ENCODE measurements at places on chromosomes 1 and 21.
A peak's percentile ranks its signal among the peaks of the same experiment; 100 is the strongest.

- no peak for DNase-seq
Measured at GRCh38 chr1:61273861-61274260, 191.5 kb downstream of the NFIA start.

DNA sequence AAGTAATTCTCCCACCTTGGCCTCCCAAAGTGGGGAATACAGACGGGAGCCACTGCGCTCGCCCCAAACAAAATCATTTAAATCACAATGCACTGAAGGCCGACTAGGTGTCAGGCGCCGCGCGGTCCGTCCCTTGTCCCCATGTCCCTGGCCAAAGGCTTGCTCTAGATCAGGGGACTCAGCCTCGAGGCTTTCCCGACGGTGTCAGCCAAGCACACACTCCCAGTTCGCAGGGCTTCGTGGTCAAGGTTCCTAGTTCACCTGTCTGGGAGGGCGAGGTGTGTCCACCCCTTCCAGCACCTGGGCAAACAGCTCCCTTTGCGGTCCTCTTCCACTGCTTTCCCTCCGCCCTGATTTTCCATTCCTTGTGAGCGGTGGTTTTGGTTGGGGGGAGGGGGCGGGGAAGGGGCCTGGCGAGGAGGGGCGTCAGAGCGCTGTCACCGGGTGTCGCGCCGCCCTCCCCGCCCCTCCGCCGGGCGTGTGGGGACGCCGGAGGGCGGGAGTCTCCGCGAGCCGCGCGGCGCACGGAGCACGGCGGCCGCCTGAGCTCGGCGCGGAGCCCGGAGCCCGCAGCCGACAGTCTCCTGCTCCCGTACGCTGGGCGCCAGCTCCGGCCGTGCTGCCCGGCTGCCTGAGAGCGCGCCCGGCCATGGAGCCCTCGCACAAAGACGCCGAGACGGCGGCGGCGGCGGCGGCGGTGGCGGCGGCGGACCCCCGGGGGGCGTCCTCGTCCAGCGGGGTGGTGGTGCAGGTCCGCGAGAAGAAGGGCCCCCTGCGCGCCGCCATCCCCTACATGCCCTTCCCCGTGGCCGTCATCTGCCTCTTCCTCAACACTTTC, at the start of gene STUM:
Gene STUM, plus strand, starts transcription at position 509 of the 838 bp plus-strand sequence. Its CDS starts 141 bp downstream, at position 650.
- DNase-seq, result no peak

DNA sequence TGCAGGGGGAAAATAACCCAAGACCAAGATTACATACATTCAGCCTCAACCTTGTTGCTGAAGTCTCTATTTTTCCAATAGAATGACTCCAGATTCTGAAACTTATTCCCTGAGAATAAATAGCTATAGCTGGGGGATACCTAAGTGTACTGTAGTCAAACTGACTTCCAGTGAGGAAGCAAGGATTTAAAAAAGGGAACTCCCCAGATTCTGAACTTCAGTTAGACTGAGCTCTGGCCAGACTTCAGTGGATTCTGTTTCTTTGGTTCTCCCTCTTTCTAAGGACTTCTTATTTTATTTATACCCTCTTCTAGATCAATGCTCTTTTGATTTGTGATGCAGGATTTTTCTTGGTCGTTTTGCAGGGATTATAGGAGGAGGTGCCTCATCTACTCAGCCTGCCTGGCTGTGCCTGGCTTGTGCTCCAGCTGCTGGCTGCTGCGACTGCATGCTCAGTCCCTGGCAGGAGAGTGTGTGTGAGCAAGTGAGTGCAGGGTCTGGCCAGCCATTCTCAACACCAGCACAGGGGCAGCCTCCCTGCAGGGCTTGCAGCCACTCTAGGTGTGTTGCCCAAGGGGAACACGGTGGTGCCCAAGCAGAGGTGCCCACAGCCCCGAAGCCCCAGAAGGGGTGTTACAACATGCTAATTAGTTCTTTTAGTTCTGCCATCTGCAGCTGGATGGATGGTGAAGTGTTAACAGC, 43.0 kb downstream of the SPATA17 start:
- no peak for DNase-seq

GRCh38 chr1:247334378-247335133, 2.9 kb upstream of the ZNF496 start:
- DNase-seq, result no peak

DNA sequence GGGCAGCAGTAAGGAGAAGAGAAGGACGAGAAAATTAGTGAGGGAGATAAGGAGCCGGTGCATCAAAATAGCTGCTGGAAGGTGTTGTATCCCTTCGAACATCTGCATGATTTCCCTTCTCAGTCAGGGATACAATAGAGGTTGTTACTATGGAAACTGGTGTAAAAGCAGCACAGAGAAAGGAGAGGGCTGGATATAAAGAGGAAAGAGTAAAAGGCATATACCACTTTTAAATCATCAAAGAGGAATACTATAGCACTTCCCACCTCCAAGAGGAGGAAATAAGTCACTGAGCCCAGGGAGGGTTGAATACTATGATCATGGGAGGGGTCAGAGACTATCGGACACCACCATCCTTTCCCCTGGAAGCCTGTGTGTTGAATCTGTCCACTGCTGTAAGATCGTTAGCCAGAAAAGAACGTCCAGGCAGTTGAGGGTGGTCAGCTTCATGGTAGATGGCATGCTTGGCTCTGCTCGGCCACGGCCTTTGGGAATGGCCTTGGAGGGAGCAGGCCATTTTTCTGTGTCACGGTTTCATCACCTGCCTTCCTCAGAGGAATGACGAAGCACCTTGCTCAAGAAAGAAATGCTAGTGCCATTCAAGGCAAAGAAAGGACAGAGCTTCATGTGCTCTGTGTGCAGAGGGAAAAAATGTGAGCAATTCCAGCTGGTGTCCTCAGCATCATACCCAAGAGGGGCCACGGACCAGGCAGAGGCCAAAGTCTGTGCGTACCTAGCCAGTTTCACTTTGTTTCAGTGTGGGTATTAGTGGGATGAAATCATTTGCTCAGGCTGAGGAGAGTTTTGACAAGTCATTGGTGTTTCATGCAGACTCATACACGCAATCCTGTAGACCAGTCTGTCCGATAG, 64.2 kb downstream of the IRF2BP2 start:
- peak; percentile 29 for DNase-seq

- DNase-seq, result no peak
Measured at GRCh38 chr1:152941037-152941711, 5.8 kb upstream of the SPRR5 start.

Measured in NCI-H1417 treated with DMSO at 0.1 percent for 48 hours (cell line).